ENCODE measurements at places on chromosomes 4 and X. TPM values are rescaled to one million over a fixed set of nuclear protein-coding genes. Genes with fewer than 3 reads are reported as not detected.

DNA sequence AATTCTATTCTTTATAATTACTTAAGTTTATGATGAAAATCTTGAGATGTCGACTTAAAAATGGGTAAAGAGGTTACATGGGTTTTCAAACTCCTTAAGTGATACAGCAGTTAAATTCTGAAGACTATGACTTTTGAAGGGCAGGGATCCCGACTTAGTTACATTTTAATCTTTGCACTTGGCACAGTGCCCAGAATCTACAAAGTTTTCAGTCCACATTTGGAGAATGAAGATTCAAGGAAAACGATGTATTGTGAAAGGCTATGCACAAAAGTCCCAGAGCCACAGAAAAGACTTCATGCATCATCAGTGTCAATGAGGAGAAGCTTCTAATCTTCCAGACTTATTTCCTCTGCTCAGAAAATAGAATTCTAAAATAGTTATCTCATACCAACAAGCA lies 36.3 kb upstream of the GRPR start:
- DNase-seq = no peak

DNA sequence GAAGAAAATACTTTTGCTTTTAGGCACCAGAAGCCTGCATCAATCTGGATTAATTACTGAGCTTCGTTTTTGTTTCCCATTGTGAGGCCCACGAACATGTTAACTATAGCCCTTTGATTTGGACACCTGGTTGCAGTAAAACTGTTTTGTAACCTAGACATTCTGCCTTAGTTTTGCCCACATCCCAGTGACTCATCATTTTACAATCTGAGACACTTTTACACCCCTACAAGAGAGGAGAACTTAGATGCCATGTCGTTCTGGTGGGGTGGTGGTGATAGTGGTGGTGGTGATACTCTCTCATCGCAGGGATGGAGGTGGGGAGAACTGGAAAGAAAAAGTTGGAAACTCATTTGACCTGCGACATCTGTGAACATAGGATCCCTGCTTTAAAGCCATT lies 1257.2 kb downstream of the ADGRL3 start:
- DNase-seq = no peak

Gene TTC29
- total RNA-seq = 10.2 TPM

Gene UCP1
- total RNA-seq = 0.40 TPM

- DNase-seq = peak; percentile 31
Observed at GRCh38 chrX:41781500-41781899, 57.5 kb downstream of the GPR82 start.

Gene KLKB1
- 0.67 TPM for total RNA-seq

Gene MAGEC1
- not detected for total RNA-seq

DNA sequence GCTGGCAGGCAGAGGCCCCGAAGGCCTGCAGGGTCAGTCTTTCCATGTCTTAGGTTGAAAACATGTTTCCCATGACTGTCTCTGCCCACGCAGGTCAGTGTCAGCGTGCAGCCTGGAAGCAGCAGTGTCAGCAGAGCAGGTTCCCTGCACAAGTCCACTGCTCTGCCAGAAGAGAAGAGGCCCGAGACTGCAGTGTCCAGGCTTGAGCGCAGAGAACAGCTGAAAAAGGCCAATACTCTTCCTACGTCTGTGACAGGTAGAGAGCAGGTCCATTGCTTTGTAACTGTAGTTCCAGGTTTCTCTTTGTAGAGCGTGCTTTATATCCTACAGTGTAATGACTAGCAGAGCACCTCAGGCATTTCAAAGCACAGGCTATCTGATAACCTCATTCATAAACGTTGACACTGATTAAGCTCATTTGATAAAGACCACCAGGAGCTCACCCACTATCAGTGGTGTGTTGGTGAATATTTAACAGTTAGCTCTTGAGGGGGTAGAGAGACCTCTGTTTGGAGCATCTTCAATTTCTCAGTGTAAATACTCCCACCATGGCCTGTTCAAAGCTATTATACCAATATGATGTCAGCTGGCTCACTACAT lies 63.2 kb downstream of the AASDH start:
- no peak for DNase-seq

GRCh38 chr4:14315129-14315528 lies 687.2 kb upstream of the CPEB2 start:
- DNase-seq = no peak

GRCh38 chrX:42459735-42460134 lies 318.2 kb downstream of the PPP1R2C start:
- DNase-seq = no peak

Gene ATP6AP2
- 108 TPM for total RNA-seq

Data from lung (tissue), 17 donors.